ENCODE measurements at places on chromosomes 7 and 10.

- peak; percentile 88 for DNase-seq
Measured at GRCh38 chr7:73721377-73721817, 1.9 kb upstream of the STX1A start.

GRCh38 chr10:131065673-131066305 lies 245.7 kb downstream of the TCERG1L start:
- DNase-seq: peak; percentile 48

DNA sequence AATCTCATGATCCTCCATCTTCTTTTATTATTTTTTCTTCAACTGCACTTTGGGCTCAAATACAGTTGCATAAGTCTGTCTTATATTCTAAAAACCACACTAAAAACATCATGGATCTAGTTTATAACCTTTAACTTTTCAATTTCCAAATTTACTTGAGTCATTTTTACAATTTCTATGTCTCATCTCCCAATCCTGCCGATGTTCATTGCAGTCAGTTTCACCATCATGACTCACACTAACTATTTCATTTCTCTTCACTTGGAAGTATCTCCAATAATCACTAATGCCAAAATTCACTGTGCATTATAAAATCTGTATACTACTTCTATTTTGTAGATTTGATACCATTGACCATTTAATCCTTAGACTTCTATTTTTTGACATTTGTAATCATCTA lies 806.9 kb upstream of the SORCS1 start:
- no peak for DNase-seq

DNA sequence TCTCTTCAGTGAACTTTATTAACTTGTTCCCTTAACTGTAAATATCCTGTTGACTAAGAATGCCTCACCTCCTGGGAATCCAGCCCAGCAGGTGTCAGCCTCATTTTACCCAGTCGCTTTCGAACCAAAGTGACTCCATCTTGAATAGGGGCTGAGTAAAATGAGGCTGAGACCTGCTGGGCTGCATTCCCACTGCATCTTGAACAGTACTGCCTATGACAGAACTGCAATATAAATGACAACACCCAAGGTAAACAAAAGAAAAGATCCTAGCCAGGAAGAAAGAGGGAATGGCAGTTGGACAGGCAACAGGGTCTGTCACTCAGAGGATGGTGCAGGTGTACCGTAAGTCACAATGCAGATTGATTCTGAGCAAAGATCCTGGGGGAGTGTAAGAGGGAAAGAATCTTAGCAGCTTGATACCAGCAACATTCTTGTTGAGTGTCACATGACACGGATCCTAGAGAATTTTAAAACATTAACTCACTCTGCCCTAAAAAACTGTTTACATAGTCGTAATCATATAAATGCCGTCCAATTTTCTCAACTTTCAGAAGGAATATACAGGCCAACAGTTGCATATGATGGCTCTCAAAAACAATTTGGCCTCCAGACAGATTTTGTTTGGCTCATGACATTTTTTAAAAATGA lies 4.4 kb upstream of the FAM107B start:
- DNase-seq: no peak

DNA sequence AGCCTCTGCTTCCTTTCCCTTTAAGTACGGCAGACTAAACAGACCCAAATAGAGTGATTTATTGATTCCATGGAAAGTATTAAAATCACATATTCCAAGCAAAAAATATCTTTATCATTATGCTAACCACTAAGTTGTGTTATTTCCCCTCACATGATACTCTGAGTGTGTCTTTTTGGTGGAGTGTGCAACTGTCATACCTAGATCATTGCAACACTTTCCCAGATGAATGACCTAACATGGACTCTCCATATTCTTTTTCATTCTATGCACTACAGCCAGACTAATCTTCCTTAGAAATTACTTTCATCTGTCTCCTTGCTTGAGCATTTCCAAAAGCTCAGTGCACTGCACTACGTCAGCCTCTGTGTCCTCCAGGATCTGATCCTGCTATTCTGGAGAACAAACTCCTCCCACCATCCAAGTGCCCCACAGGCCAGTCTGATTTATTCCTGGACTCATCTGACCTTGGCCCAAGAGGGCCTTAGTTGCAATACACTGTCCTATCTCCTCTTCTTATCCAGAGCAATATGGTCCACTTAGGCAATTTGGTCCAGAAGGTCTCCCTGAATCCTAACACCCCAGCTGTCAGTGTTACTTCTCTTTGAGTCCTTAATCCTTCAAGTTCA lies 263.3 kb upstream of the KLF6 start:
- DNase-seq: no peak

- DNase-seq: no peak
Measured at GRCh38 chr10:22681783-22682183, 32.6 kb downstream of the PIP4K2A start.

- DNase-seq: no peak
Measured at GRCh38 chr10:133359554-133359971, 1.7 kb upstream of the FUOM start.

- no peak for DNase-seq
Measured at GRCh38 chr7:95784796-95785195, 12.4 kb downstream of the DYNC1I1 start.

GRCh38 chr7:16669581-16669980 lies 23.6 kb downstream of the BZW2 start:
- no peak for DNase-seq

- peak; percentile 57 for DNase-seq
Measured at GRCh38 chr7:157813741-157814661, 477.2 kb downstream of the DNAJB6 start.

DNA sequence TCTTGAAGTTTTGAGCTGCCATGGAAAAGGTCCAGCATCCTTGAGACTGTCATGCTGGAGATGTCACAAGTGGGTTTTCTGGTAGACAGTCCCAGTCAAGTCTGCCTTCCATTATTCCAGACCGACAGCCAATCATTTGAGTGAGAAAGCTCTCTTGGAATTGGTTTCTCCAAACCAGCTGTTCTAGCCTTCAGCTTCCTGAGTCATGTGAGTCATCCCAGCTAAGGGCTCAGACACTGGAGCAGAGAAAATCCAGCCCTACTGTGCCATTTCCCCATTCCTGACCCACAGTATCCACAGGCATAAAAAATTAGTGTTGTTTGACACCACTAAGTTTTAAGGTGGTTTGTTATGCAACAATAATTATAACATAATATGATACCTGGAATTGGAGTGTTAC lies 219.0 kb downstream of the ADRA2A start:
- no peak for DNase-seq

DNA sequence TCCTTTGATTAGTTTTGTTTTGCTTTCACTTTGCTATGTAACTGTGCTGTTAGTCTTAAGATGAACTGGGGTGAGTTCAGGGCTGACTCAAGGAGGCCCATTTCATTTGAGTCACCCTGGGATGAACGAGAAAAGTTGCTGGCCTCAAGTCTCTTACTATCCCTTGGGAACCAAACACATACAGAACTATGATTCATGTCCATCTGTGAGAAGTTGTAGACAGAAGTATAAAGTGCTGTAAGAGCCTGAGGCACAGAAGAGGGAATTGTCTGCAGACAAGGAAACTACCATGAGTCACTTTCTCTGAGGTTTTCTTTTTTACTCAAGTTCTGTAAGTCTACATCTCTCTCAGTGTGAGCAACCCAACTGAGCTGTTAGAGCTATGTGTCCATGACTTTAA lies 179.8 kb upstream of the CSTF2T start:
- peak; percentile 40 for DNase-seq

DNA sequence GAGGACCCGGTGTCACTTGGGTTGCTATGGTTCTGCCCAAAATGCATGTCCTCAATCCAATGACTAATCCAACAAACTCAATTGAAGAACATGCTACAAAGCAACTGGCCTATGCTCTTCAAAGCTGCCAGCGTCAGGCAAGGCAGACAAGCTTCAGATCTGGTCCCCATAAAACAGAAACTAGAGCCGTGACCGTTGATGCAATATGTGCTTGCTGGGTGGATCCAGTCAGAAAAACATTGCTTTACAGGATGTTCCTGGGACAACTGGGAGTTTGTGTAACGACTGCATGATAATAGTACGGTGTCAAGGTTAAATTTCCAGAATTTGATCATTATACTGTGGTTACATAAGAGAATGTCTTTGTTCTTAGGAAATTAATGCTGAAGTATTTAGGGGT lies 120.7 kb upstream of the CTBP2 start:
- DNase-seq: no peak

GRCh38 chr7:27615420-27616185 lies 47.1 kb downstream of the HIBADH start:
- DNase-seq: no peak

DNA sequence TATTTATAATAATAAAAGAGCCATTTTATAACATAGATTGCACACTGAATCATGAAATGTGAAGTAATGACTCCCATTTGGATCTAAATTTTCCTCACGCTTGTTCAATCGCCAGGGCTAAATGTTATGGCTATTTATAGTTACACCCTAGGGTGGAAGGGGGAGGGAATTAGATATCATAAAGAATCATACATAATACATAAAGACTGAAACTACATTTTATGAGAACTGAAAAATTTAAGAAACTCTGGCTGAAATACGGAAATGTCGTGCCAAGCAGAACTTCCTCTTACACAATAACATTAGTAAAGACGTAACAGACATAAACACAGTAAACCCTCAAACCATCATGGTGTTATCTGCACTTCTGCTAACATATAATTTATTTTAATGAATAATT lies 327.5 kb upstream of the PHF14 start:
- DNase-seq: no peak

- DNase-seq: no peak
Measured at GRCh38 chr10:103658049-103658577, 164.6 kb downstream of the NEURL1 start.

DNA sequence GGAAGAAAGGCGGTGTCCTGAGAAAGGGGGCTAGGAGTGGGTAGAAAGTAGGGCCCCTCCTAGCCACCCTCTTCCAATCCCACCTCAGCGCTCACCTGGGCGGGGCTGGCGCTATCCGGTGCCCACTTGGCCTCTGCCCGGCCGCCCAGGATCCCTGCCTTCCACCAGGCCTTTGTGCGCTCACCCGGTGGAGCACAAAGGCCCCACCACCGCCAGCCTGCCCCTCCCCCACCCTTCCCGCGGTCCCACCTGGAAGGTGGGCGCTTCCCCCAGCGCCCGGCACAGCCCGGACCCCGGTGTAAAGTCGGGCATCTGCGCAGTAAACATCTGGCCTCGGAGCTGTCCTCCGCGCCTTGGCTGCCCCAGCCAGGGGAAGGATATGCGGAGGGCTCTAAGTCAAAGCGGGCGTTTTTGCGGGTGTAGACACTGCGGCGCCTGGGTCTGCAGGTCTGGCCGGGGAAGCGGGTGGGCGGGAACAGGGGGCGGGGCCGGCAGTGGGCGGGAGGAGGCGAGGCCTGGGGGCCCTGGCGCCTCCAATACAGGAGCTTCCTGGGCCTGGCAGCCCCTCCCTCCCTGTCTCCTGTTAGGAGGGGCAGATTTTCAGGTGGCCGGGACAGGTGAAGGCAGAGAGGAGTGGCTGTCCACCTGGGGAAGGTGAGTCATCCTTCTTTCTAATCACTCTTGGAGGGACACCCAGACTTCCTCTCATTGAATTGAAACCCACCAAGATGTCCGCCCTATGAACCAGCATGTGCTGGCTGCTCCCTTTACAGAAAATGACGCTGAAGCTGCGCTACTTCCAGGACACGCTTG lies 49.3 kb downstream of the PNLIPRP2 start:
- DNase-seq: no peak

GRCh38 chr7:96315125-96315512 lies 6.8 kb downstream of the SLC25A13 start:
- DNase-seq: no peak

DNA sequence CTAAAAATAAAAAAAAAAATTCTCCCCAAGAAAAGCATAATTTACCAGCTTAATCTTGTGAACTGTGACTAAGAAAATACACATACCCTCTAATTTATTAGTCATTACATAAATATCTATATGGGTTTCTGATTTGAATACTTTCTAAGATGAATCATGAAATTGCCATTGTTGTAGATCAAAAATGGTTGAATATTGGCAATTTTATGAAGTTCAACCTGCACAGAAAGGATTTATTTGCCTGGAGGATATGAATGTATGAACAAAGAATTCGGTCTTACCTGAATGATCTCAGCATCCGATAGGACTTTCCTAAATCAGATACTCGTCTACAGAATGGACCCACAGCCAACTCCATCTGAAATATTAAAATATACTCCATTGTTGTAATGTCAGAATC lies 61.5 kb downstream of the HBP1 start:
- no peak for DNase-seq

DNA sequence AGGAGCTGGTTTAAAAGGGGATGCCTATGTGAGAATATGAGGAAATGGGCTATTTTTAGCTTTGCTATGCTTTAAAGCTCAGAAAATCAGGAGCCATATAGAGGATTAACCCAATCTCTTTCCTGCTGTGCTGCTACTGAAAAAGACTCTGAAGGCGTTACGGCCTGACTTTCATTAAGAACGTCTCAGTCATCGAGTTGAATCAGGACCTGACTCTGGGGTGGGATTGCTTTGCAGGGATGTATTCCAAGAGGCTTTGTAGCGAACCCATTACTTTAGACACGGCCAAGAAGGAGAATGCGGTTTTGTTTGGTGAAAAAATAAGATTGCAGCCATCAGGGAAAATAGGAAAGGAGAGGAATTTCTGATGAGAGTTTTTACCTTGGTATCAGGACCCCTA lies 426.9 kb downstream of the CCSER2 start:
- no peak for DNase-seq

GRCh38 chr7:48171202-48171601 lies at the start of gene ABCA13:
TSS of gene ABCA13 (plus strand) at chr7:48171458. CDS start at chr7:48171484, 26 bp downstream.
- DNase-seq: no peak

DNA sequence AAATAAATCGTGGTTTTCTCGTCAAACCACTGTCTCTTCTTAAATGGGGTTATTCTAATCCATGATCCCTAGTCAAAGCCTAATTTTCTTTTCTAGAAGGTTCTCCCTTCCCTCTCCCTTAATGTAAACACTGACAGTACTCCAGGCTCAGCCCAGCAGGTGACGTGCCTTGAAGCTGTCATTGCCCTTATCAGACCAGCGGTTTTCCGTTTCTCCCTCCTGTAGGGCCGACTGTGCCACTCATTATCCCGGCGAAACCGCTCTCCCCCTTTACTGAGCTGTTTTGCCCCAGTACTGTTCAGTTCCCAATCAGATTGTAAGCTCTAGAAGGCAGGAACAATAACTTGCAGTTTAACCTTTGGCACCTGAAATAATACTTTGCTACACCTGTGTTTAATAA lies 153.5 kb upstream of the RHEB start:
- DNase-seq: no peak

- no peak for DNase-seq
Measured at GRCh38 chr10:15469111-15469510, 98.0 kb upstream of the FAM171A1 start.

DNA sequence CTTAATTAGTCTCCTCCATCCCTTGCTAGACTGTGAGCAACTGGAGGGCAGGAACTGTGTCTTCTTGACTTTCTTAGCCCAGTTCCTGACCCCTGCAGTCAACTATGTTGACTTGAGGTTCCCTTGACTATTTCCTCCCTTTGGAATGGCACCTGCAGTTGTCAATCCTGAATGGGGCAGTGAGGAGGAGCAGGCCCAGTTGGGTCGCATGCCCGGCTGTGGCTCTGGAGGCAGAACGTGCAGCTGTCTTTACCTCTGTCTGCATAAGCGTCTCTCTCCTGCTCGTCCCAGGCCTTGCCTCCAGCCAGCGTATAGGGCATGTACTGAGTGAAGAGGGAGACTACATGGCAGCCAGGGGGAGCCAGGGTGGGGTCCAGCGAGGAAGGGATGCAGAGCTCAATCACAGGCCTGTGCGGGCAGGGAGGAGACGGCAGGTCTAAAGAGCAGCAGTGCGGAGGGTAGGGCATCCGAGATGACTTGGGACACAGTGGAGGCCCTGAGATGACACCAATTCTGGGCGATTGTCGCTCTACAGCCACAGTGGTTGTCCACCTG lies 26.8 kb downstream of the PYROXD2 start:
- DNase-seq: no peak

- no peak for DNase-seq
Measured at GRCh38 chr7:280461-280860, 9.5 kb upstream of the FOXL3 start.

GRCh38 chr7:37346761-37347160 lies 101.9 kb downstream of the ELMO1 start:
- no peak for DNase-seq
